Tibial nerve (tissue), 4 donors: ENCODE measurements at places on chromosomes 2 and 18. TPM values are rescaled to one million over a fixed set of nuclear protein-coding genes. Genes with fewer than 3 reads are reported as not detected.
A peak's percentile ranks its signal among the peaks of the same experiment; 100 is the strongest.

DNA sequence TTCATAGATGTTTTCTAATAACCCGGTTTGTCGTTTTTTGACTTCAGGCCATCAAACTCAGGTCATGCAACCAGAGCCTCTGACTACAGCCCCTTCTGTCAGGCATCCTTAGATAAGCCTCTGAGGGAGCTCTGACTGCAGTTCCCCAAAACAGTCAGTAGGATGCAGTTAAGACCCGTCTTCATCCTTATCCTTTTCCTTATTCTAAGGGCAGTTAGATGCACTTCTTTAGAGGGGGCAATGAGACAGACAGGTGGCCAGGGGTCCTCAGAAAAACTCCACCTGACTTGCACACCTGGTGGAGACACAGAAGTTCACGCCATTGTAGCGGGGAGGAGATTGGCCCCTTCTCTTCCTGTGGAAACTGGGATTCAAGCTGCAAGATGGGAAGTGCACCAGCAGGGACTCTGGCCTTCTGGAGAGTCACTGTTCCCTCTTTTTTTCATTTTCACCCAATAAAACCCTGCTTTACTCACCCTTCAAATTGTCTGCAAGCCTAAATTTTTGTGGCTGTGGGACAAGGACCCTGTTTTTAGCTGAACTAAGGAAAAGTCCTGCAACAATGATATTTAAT lies 104.8 kb upstream of the TFPI start:
- H3K4me1 ChIP-seq: no peaks in the 10 kb centered on the region
- H3K4me3 ChIP-seq: no peak overlapping the region
- no peak for DNase-seq

The EHBP1 gene
- 195 TPM for total RNA-seq

DNA sequence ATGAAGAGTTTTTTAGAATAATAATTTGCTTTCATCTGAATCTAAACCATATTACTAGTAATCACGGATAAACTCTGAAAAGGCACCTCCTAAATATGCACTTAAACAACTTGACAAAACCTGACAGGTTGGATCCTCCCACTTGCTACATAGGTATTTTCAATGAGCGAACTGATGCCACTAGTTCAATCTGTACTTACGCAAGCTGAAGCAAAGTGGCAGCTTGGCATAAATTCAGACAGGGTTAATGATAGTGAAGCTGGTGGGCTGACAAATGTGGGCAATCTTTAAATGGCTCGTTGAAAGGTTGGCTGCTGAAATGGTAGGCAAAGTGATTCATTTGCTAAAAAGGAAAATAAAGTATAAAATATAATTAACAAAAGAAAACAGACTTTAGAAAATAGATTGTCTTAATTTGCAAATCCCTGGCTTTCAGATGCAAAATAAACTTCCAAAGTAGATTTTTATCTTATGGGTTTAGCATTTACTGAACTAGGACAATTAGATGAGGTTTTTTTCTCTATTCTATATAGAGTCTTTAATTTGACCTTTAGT lies 1713.5 kb upstream of the SLC39A10 start:
- H3K36me3 ChIP-seq: no peaks in the 10 kb centered on the region
- DNase-seq: no peak
- no peak overlapping the region for H3K27ac ChIP-seq
- H3K27me3 ChIP-seq: no peaks in the 10 kb centered on the region
- H3K4me3 ChIP-seq: no peak overlapping the region

DNA sequence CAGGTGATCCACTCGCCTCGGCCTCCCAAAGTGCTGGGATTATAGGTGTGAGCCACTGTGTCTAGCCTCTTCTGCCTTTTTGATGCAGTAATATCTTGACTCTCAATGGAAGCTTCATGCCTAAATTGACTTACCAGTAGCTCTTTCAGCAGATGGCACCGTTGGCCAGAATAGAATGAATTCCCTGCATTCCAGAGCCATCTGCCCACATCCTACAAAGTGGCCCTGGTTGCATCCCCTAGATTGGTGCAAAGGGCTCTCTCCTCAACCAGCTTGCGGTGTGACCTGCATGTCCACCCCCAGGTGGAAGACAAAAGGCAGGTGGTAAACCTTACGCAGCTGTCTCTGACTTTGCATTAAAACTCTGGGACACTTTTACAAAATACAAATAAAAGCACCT lies 4.4 kb upstream of the PARD6G start:
- no peaks in the 10 kb centered on the region for H3K36me3 ChIP-seq
- H3K4me3 ChIP-seq: no peak overlapping the region
- no peaks in the 10 kb centered on the region for H3K27me3 ChIP-seq
- peak overlapping the region; percentile 8 for H3K27ac ChIP-seq
- no peak for DNase-seq

The SPATA3 gene
- not detected for total RNA-seq

- H3K36me3 ChIP-seq: no peaks in the 10 kb centered on the region
- H3K4me3 ChIP-seq: no peak overlapping the region
- no peak for DNase-seq
- H3K4me1 ChIP-seq: peaks cover 3% of the 10 kb centered on the region
- H3K27ac ChIP-seq: no peak overlapping the region
Observed at GRCh38 chr2:146734042-146734820, 1110.6 kb upstream of the ACVR2A start.

The SMAD4 gene
- 138 TPM for total RNA-seq

The KYNU gene
- 0.63 TPM for total RNA-seq

The GPR17 gene
- total RNA-seq: 1.6 TPM

The CHST9 gene
- 0.30 TPM for total RNA-seq

DNA sequence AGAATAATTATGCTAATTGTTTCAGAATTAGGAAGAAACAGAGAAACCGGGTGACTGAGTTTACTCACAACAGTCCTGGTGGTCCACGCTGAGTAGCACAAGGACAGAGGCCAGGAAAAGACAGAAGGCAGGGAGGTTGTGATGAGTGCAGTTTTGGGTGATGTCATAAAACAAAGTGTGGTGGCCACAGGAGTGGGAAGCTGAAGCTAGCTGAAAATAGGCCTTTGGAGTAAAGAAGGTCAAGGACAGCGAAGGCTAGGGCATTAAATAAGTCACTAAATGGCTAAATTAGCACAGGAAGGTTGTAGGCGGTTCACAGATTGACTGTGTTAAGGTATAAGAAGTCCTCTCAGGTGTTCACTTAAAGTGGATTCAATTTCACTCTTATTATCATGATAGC lies 120.9 kb upstream of the TTN start:
- no peak overlapping the region for H3K27ac ChIP-seq
- H3K27me3 ChIP-seq: no peaks in the 10 kb centered on the region
- no peaks in the 10 kb centered on the region for H3K4me1 ChIP-seq
- no peak for DNase-seq

GRCh38 chr2:165674780-165675179 lies 119.3 kb downstream of the GALNT3 start:
- no peaks in the 10 kb centered on the region for H3K27me3 ChIP-seq
- no peaks in the 10 kb centered on the region for H3K4me1 ChIP-seq
- no peak overlapping the region for H3K4me3 ChIP-seq
- no peaks in the 10 kb centered on the region for H3K36me3 ChIP-seq
- no peak for DNase-seq

The NDC80 gene
- 3.7 TPM for total RNA-seq

The CHN1 gene
- total RNA-seq: 23.8 TPM

DNA sequence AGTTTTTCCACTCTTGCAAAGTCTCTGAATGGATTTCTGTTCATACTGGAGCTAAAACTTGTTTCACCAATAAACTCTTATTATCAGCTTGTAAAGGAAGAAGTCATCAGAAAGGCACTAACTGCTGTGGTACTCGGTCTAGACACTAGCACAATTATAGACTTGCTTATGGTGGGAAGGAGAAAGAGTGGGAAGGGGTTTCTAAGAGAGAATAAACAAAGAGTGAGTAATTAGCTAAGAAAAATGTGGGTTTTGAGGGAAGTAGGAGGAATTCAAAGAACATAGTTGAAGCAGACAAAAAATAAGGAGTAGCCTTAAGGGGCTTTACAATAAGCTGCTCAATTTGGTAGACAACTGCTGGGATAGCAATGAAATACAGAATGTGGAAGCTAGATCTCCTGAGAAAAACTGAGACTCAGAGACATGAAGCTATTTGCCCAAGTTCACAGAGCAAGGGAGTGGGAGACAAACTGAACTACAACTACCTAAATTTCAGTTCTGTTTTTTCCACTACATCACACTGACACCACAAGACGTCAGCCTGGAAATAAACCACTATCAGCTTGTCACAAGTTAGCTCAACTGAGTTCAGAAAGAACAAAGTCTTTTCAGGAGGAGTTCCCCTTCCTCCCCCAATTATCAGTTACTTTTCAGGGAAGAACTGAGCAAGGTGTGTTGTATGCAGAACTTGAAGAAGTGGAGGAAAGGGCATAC lies 59.7 kb downstream of the MAP4K3 start:
- no peak overlapping the region for H3K4me3 ChIP-seq
- no peak for DNase-seq
- no peaks in the 10 kb centered on the region for H3K36me3 ChIP-seq
- H3K4me1 ChIP-seq: peaks cover 26% of the 10 kb centered on the region
- no peak overlapping the region for H3K27ac ChIP-seq

GRCh38 chr2:119491776-119492525 lies 32.3 kb downstream of the SCTR start:
- H3K36me3 ChIP-seq: no peaks in the 10 kb centered on the region
- no peak overlapping the region for H3K27ac ChIP-seq
- no peaks in the 10 kb centered on the region for H3K27me3 ChIP-seq
- no peak for DNase-seq

DNA sequence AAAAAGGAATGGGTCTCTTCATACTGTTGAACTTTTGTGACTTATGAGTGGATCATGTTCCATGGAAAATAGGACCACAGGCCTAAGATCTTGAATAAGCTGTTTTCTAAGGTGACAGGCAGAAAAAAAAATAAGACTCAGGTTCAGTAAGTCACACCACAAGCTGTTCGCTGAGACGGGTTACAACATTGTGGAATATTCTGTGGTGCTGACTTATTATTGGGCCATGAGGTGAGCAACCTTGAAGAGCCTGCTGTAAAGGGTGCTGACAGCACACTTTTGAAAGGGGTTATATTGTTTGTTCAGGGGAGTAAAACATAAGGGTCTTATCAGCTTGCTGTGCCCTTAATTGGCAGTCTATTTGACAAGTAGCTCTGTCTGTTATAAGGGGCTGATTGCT lies 439.8 kb upstream of the SLC14A2 start:
- H3K36me3 ChIP-seq: no peaks in the 10 kb centered on the region
- H3K27me3 ChIP-seq: no peaks in the 10 kb centered on the region
- no peak overlapping the region for H3K27ac ChIP-seq

GRCh38 chr18:58562146-58562998 lies 66.5 kb downstream of the ALPK2 start:
- no peak for DNase-seq
- H3K4me3 ChIP-seq: no peak overlapping the region
- H3K27ac ChIP-seq: no peak overlapping the region
- H3K27me3 ChIP-seq: no peaks in the 10 kb centered on the region
- no peaks in the 10 kb centered on the region for H3K4me1 ChIP-seq
- no peaks in the 10 kb centered on the region for H3K36me3 ChIP-seq

The KCNG2 gene
- total RNA-seq: 0.84 TPM

GRCh38 chr2:115908731-115909130 lies 1466.3 kb downstream of the DPP10 start:
- no peaks in the 10 kb centered on the region for H3K4me1 ChIP-seq
- H3K36me3 ChIP-seq: no peaks in the 10 kb centered on the region
- no peaks in the 10 kb centered on the region for H3K27me3 ChIP-seq
- H3K27ac ChIP-seq: no peak overlapping the region
- no peak for DNase-seq
- no peak overlapping the region for H3K4me3 ChIP-seq

GRCh38 chr2:143758629-143759330 lies 629.6 kb downstream of the ARHGAP15 start:
- no peaks in the 10 kb centered on the region for H3K27me3 ChIP-seq
- DNase-seq: no peak
- no peak overlapping the region for H3K27ac ChIP-seq
- no peaks in the 10 kb centered on the region for H3K36me3 ChIP-seq
- no peaks in the 10 kb centered on the region for H3K4me1 ChIP-seq

GRCh38 chr2:188785061-188785460 lies 189.1 kb upstream of the COL3A1 start:
- H3K27ac ChIP-seq: no peak overlapping the region
- no peak for DNase-seq
- no peaks in the 10 kb centered on the region for H3K36me3 ChIP-seq
- peaks cover 42% of the 10 kb centered on the region for H3K4me1 ChIP-seq
- H3K4me3 ChIP-seq: no peak overlapping the region

The OTOS gene
- not detected for total RNA-seq
